ENCODE measurements at places on chromosomes 4 and X.

GRCh38 chr4:85737254-85737653 is 262.3 kb downstream of the ARHGAP24 start:
- no peak for DNase-seq

- DNase-seq: no peak
Measured at GRCh38 chr4:165328708-165329107, 1.2 kb downstream of the MSMO1 start.

- DNase-seq: no peak
Measured at GRCh38 chr4:108852691-108853090, 89.8 kb upstream of the ETNPPL start.

- no peak for DNase-seq
Measured at GRCh38 chr4:77031544-77031943, 44.2 kb downstream of the CCNI start.

DNA sequence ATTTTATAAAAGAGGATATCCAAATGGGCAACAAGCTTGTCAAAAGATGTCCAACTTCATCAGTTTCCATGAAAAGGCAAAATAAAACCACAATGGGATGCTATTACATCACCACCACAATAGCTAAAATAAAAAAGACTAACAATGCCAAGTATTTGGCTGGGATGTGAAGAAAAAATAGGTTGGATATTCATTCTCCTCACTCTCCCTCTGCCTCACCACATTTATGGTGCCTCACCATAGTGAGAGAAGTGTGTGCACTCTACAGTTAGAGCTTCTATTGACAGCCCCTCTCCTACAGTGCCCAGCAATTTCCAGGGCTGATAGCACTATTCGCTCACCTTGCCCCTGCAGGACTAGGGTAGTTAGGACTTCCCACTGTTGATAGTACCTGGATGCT is 25.5 kb downstream of the VEGFC start:
- no peak for DNase-seq

GRCh38 chrX:11254417-11255109 is 38.6 kb upstream of the AMELX start:
- DNase-seq: no peak

GRCh38 chr4:37734989-37735388 is 48.8 kb upstream of the RELL1 start:
- DNase-seq: no peak

- peak; percentile 5 for DNase-seq
Measured at GRCh38 chrX:150508451-150509367, 59.7 kb upstream of the MTM1 start.

Data from endothelial cell (in vitro differentiated cells).